ENCODE measurements at places on chromosomes 16 and 17.

- no peak for DNase-seq
Measured at GRCh38 chr17:69928611-69929010, 146.4 kb upstream of the KCNJ16 start.

- no peak for DNase-seq
Measured at GRCh38 chr16:53785044-53785443, 81.1 kb downstream of the FTO start.

GRCh38 chr16:14286368-14287230, 215.5 kb downstream of the MRTFB start:
- peak; percentile 47 for DNase-seq

- peak; percentile 90 for DNase-seq
Measured at GRCh38 chr17:41678907-41679739, 9.6 kb upstream of the EIF1 start.

DNA sequence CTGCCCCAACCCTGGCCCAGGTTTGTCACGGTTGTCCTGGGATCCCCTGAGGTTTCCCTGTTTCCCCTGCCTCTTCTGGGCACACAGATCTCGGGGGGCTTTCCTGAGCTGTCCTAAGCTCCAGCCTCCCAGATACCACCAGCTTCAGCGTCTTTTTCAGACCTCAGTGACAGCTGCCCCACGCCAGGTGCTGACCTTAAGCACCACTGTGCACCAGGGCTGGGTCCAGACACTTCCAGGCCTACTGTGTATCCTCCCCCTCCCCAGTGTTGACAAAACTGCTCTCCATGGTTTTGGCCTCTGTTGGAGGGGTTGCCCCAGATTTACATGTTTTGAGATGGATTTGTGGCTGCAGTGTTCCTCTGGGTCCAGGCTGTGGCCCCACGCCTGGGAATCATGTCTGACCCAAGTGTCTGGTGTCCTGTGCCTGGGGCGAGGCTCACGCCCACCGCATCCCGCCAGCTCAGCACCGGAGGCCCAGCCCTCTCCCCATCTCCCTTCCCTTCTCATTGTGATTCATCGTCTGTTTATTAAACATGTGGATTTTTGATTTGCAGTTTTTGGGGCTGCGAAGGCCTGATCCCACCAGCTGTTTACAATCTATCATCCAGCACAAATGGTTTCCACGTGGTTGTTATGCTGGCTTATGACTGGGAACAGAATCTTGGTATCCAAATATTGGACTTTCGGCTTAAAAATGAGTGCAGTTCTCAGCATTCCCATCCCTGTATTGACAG, 82.1 kb downstream of the METRNL start:
- DNase-seq: no peak

DNA sequence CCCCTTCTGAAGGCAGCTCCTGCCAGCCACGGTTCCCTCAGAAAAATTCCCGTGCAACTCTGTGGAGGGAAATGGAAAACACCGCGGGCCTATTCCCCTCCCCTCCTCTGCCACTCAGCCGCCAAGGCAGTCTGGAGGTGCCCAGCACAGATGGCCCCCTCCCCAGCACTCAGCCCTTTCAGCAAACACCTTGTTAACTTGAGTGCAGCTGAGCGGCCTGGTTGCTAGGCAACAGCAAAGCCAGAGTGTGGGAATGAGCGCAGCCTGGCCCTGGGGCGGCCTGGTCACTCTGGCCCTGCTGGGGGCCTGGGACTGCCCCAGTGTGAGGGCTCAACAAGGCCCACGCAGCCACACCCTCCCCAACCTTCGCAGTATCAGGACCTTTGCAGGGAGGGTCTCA, 32.8 kb downstream of the CACNA1G start:
- no peak for DNase-seq

DNA sequence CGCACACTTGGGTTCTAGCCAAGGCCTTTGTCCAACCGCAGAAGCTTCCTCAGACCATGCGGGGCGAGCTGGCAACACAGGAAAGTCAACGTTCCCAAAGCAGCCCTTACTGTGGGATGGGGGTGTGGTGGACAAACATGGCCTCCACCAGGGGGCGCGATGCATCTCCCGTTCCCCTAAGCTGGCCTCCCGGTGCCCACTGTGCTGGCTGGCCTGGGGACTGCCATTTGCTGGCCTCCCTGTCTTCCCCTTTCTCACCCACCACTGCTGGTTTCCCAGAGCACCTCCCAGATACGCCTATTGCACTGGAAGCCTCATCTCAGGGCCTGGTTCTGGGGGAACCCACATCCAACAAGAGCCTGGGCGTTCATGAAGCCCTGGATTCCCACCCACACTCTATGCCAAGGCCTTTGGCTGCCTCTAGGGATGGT, 145.3 kb downstream of the IRF8 start:
- DNase-seq: no peak

DNA sequence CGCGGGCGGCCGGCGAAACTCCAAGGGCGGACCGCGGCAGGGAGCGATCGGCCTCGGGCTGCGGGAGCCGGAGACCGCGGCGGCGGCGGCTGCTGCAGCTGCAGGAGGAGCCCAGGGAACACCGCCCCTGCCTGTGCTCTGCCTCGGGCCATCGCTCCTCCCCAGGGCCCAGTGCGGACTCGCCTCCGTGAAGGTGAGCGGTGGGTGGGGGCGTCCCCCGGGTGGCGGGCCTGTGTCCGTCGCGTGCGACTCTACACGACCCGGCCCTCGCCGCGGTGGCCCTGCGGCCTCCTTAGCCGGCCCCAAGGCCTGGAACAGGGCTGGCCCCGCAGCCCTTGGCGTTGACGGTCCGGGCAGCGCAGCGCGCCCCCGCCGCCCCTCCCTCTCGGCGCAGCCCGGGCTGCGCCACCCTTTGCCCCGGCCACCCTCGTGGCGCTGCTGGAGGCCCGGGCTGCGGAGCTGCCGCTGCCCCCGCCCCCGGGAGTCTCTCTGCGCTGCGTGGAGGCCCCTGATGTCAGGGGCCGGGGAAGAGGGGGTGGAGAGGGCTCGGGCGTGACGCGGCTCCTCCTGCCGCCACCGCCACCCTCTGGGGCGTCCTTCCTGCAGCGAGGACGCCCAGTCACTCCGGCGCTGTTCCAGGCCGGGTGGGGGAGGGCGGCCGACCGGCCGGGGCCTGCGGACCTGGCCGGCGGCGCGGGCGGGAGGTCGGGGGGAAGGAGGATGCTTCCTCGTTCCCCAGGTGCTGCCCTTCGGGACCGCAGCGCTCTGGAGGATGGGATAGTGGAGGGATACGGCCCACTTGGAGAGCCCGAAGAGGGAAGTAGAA, 485 bp downstream of the DYNLL2 start:
- peak; percentile 58 for DNase-seq

DNA sequence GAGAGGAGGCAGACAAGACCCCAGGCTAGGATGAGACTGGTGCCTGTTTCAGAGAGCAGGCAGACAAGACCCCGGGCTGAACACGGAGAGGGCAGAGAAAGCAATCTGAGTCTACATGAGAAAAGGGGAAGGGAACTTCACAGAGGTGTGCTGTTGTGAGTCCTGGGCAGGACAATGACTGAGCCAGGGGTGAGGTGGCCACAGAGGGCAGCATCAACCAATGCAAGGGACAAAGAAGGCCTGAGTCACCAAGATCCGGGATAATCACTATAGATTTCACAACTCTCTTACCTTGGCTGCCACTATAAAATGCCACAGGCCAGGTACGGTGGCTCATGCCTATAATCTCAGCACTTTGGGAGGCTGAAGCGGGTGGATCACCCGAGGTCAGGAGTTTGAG, 89.0 kb downstream of the SLC39A11 start:
- DNase-seq: no peak

DNA sequence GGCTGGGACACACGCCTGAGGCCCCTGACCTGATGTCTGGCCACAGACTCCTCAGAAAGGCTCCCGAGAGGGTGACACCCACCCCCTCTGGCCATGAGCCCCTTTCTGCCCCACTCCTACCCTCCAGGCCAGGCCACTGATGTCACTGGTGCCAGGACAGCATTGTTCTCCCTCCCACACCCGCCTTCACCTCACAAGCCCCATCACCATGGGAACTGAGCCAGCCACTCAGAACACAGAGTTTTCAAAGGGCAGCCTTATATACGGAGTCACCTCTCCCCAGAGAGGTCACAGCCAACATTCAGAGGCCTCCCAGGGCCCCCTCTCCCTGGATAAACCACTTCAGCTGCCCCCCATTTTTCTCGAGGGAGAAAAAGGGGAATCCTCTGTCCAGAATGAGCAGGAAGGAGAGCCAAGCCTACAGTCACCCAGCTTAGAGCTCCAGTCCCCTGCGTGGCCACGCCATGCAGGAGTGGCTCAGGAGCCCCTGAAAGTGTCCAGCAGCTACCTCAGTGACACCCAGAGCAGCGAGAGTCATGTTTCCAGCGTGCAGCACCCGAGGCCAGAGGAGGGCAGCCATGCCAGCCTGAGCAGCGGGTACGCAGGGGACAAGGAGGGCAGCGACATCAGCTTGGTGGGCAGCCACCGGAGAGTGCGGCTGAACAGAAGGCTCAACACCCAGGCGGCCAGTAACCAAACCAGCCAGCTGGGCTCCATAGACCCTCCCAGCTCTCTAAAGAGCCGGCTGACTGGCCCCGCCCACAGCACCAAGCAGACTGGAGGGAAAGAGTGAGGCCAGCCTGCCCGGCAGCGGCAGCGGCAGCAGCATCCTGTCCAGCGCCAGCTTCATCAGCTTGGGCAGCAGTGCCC, at the start of gene C16orf82:
Gene C16orf82, plus strand, starts transcription at position 260 of the 870 bp plus-strand sequence.
- DNase-seq: no peak

- no peak for DNase-seq
Measured at GRCh38 chr16:56463153-56463552, 11.8 kb downstream of the OGFOD1 start.
